IMR-90 (cell line): ENCODE measurements at places on chromosomes 3 and 15.

DNA sequence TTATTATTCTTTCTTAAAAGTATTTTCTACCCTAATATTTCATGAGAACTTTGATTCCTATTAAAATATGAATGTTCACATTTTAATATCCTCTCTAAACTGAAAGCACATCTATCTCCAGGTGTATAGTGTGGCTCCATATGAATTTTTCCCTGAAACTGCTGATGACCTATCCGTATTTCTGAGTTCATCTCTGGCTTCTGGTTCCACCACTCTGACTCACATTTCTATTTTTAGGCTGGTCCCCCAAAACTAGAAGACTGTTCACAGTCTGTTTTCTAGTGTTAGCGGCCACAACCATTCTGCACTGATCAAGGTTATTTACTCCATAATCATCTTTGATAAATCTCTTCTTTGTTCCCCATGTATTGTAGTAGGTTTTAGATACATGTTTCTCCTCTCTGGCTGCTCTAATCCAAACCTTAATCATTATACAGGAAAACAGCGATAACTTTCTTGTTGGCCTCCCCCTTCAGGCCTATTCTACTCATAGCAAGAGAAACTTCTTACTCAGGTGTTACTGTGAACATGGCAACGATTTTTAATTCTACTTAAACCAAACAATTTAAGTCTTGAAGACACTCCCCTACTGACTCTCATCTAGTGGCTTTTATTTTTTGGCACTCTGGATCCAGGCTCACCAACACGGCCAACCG, 12.8 kb downstream of the ADPGK start:
- DNase-seq = no peak

DNA sequence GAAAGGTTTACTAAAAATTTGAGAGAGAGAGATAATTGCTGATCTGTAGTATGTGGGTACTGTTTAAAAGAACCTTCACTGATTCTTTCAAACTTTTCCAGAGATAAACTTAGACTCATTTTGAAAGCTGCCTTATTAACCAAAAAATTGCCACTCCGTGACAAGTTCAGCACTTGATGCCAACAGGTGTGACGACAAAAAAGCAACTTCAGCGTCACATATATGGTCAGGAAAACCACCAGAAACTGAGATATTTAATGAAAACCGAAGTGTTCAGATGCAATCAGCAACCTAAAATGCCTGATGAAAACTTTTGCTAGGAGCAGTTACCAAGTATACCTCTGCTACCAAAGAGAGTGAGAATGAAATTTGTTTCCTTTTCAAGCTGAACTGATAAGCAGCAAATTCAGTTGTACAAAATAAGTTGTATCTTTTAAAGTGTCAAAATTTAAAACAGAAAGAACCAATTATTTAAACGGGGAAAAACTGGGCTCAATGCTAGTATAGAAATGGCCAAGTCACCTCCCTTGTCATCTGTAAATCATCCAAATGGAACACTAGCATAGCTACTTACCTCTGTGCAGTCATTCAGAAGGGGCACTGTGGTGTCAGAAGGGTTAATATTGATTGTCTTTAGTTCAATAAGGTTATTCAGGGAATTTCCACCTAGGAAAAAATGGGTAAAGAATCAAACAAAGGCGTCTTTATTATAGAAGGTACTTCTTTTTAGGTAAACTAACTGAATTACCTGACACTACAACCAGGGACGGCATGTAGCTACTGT, 91.5 kb upstream of the OCA2 start:
- DNase-seq = no peak

DNA sequence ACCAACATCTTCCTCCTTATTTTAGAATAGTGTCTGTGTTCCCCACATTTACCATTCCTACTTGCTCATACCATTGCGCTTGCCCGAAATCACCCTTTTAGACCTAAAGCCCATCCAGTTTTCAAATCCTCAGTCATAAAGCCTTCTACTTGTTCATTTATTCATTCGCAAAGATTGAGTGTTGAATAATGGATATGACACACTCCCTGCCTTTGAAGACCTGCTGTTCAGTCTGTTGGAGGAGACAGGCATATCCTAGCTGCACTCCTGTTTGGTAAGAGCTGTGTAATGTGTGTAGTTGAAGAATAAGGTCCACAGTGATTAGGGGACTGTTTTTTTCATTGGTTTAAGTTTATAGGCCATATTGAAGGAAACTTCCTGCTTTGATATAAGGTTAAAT, 1.7 kb downstream of the CNOT10 start:
- no peak for DNase-seq

DNA sequence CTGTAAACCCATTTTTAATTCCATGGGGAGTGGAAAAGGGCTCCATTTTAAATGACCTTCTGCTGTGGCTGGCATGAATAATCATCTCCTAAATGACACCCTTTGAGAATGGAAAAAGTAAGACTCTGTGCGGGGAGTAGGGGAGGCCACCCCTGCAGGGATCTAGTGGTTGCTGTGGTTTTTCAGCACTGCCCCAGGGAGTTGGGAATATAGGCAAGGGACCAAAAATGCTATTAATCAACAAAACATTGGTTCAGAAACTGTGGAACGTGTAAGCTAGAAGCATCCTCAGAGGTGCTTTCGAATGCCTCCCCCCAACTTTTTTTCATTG, 30.1 kb upstream of the ADAMTS7 start:
- DNase-seq = no peak

- DNase-seq = no peak
Measured at GRCh38 chr15:27846722-27847395, 252.3 kb downstream of the OCA2 start.

DNA sequence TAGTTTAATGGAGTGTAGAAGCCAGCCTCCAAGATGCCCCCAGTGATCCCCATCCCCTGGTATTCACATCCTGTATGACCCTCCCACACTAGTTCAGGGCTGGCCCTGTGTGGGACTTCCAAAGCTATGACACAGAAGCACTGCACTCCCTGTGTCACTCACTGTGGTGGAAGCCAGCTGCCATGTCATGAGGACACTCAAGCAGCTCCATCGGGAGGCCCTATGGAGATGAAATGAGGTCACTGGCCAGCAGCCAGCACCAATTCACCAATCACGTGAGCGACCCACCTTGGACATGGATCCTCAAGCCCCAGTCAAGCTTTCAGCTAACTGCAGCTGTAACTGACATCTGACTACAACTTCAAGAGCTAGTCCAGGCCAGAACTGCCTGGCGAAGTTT, 3.9 kb upstream of the ACAN start:
- DNase-seq = no peak

DNA sequence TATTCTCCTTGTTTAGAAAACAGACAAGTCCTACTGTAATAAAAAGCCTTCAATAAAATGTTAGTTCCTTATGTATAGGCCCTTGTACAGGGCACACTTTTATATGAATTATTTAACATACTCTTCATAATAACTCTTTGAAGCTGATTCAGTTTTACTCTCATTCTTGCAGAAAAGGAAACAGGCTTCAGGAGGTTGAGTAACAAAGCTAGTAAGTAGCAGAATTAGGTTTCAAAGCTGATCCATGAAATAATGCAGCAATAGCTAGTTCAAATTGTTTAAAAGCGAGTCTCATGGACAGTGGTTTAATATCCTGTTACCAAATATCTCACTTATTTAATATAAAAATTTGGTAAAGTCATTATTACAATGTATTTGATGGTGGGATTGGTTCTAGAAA, 25.0 kb downstream of the TCF12 start:
- peak; percentile 69 for DNase-seq

DNA sequence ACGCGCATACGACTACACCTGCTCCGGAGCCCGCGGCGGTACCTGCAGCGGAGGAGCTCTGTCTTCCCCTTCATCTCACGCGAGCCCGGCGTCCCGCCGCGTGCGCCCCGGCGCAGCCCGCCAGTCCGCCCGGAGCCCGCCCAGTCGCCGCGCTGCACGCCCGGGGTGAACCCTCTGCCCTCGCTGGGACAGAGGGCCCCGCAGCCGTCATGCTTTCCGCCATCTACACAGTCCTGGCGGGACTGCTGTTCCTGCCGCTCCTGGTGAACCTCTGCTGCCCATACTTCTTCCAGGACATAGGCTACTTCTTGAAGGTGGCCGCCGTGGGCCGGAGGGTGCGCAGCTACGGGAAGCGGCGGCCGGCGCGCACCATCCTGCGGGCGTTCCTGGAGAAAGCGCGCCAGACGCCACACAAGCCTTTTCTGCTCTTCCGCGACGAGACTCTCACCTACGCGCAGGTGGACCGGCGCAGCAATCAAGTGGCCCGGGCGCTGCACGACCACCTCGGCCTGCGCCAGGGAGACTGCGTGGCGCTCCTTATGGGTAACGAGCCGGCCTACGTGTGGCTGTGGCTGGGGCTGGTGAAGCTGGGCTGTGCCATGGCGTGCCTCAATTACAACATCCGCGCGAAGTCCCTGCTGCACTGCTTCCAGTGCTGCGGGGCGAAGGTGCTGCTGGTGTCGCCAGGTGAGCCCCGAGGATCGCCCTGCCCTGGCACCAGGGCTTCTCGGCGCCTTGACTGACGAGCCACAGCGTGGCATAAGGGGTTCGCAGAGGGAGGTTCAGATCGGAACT, 420 bp downstream of the SLC27A2 start:
- DNase-seq = peak; percentile 15

DNA sequence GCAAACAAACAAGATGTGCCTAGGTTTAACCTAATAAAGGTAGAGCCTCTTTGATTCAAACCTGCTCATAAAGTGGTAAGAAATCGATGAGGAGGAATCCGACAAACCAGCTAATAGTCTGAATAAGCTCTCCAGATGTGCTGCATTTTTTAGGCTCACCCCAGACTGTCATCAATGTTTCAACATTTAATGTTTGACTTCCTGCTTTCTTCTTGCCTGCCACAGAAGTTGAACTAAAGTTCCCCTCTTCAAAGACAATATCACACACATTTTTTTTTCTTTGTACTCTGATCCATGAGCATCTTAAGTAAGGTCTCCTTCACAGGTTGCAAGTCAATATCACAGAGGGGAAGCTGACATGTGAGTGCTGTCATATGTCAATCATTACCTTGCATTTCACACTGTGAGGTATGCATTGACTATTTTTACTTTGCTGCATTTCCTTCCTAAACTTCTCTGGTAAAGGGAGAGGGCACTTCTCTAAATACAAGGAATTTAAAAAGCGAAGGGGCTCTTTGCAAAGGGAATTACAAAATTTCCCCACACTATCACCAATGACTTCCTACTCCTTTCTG, 172.3 kb upstream of the MCTP2 start:
- no peak for DNase-seq

- DNase-seq = peak; percentile 10
Measured at GRCh38 chr3:132254076-132254755, 63.0 kb upstream of the ACP3 start.

DNA sequence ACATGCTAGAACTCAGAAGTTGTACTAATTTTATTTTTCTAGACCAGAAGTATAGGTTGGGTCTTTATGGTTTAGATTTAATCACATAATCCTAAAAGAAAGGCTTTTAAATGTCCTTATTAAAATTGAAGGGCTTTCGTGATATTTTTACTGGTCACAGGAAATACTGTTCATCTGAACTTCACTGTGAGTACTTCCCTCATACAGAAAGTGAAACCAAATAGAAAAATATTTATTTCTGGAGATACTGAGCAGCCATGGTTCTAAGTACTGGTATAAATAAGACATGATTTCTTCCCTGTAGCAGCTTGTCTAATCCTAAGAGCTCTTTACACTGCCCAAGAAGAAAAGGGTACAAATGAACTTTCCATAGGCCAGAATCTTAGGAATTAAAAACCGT, 2.0 kb downstream of the SNRK start:
- peak; percentile 59 for DNase-seq

- DNase-seq = no peak
Measured at GRCh38 chr15:70354346-70354905, 256.7 kb upstream of the TLE3 start.

- DNase-seq = no peak
Measured at GRCh38 chr15:44804298-44805046, 68.1 kb downstream of the TRIM69 start.
